ENCODE measurements at places on chromosomes 7 and 10.
A peak's percentile ranks its signal among the peaks of the same experiment; 100 is the strongest.

GRCh38 chr7:77791956-77792355, 6.3 kb downstream of the TMEM60 start:
- DNase-seq, result no peak

- DNase-seq, result no peak
These were observed 732.0 kb downstream of the XPNPEP1 start for GRCh38 chr10:109191341-109191740.

DNA sequence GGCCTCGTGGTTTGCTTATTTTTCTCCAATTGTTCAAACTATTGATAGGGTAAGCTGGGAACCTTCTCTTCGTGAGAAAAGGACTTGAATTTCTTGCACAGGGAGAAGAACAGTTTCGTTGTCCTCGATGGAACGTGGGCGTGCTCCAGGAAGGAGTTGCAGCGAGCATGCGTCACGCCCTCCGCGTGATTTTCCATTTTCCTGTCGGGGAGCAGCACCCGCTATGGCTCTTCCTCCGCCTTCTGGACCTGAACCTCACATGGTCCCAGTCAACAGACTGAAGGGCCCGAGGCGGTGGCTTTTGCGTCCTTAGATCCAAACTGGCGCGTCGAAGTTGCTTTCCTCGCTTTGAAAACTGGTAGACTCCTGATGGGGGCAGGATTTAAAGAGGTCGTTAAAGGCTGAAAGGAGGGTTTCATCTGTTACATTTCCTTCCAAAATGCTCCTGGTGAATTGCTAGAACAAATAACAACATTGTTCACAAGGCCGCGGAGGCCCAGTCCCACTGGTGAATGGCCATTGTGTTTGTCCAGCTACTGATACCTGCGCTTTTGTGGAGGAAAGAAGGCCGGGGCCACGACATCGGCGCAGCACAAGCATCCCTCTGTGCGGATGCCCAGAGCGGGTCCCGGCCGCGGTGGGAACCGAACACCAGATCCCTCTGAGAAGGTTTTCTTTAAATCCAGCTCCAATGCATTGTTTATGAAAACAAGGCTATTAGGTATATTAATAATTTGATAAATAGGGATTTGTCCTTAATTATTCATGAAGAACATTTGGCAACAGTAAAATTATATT, 75.9 kb downstream of the EBF3 start:
- no peak for DNase-seq

DNA sequence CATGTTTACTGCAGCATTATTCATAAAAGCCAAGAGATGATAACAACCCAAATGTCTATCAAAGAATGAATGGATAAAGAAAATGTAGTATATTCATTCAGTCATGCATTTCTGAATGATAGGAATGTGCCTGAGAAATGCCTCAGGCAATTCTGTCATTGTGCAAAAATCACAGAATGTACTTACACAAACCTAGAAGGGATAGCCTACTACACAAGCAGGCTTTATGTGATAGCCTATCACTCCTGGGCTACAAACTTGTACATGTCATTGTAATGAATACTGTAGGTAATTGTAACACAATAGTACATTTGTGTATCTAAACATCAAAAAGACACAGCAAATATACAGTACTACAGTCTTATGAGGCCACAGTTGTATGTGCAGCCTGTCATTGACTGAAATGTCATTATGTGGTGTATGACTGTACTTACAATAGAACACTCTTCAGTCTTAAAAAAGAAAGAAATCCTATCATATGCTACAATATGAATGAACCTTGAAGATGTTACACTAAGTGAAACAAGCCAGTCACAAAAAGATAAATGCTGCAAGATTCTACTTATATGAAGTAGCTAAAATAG, 141.8 kb upstream of the GPR22 start:
- no peak for DNase-seq

DNA sequence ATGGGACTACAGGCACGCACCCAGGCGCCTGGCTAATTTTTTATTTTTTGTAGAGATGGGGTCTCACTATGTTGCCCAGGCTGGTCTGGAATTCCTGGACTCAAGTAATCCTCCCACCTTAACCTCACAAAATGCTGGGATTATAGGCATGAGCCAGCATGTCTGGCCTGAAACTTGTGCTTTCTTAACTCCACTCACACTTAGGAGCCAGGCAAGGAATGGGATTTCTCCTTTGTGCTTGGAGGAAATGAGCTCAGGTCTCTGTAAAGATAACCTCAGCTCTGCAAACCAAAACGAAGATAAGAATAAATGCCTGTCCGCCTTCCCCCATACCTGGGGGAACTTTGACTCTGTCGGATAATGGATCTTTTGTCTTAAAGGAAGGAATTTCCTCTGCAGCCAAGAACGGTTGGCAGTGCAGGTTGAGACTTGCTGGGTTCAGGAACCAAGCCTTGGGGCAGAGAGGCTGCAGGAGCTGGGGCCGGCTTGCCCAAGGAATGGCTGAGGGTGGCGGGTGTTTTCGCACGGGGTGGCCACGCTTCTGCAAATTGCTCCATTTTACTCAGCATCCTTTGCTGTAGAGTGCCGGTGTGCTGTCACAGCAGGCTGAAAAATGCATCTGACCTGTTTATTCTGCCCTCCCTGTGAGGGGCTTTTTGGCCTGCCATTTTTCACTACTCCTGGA, 174.2 kb downstream of the KIAA1217 start:
- no peak for DNase-seq

- DNase-seq, result peak; percentile 97
These were observed at the start of gene SLC25A28 for GRCh38 chr10:99619851-99620710. Gene SLC25A28 (minus strand): TSS chr10:99620439. CDS start chr10:99620335, 104 bp downstream.

GRCh38 chr10:3902809-3903410, 117.9 kb upstream of the KLF6 start:
- DNase-seq, result no peak

DNA sequence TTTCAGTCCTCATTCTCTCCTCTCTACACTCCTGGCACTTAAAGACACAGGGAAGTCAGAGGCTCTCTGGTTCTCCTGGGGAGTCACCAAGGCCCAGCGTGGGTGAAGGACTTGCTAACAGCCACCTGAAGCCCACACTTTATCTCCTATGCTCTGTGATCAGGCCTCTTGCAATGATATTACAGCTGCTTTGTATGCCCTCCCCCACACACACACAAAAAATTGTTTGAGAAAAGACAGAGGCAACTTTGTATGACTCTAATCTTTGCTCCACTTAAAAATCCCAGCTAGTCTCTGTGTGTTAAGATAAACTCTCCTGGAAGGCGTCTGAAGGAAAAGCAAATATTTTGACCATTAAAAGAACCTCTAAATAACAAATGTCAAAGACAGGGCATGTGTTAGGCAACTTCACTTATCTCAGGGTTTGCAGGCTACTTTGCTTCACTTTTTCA, 507.2 kb downstream of the TNS3 start:
- no peak for DNase-seq

GRCh38 chr10:72020914-72021809, 57.0 kb downstream of the CHST3 start:
- DNase-seq, result no peak

GRCh38 chr10:77514870-77515269, 122.7 kb downstream of the KCNMA1 start:
- no peak for DNase-seq

- no peak for DNase-seq
These were observed 17.1 kb downstream of the MAGI2 start for GRCh38 chr7:79436378-79436777.

DNA sequence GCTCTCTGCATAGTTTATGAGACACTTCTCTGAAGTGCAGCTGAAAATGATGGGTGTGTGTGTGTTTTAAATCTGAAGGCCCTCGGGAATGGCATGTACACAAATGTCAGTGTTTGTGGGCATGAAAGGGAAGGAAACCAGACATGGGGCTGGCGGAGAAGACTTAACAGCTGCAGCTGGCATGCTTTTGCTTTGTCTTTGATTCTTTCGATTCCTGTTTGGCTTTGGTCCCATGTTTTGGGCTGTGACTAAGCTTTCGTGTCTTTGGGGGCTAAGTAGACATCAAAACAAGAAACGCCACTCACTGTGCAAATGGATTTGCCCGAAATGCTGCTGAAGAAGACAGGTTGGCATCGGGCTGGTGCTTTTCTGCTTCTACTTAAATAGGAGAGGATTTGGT, 179.3 kb downstream of the PFKFB3 start:
- no peak for DNase-seq

- DNase-seq, result no peak
These were observed 172.6 kb downstream of the TMEM178B start for GRCh38 chr7:141246426-141246825.

DNA sequence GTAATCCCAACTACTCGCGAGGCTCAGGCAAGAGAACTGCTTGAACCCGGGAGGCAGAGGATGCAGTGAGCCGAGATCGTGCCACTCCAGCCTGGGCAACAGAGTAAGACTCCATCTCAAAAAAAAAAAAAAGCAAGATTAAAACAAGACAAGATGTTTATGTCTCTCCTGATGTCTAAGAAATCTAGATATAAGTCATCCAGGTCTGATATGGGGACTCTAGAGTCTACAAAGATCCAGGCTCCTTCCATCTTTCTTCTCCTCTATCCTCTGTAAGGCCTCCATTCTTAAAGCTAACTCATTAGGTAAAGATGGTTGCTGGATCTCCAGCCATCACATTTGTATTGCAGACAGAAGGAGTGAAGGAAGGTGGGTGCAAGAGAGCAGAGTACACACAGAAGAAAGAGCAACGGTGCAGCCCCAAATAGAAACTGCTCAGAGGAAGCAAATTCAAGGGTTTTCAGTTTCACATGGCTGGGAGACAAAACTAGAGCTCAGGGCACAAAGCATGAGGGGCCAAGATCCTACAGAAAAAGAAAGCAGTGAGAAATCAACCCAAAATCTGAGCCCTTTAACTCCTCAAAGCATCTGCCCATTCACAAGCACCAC, 57.6 kb downstream of the USP6NL start:
- DNase-seq, result no peak

DNA sequence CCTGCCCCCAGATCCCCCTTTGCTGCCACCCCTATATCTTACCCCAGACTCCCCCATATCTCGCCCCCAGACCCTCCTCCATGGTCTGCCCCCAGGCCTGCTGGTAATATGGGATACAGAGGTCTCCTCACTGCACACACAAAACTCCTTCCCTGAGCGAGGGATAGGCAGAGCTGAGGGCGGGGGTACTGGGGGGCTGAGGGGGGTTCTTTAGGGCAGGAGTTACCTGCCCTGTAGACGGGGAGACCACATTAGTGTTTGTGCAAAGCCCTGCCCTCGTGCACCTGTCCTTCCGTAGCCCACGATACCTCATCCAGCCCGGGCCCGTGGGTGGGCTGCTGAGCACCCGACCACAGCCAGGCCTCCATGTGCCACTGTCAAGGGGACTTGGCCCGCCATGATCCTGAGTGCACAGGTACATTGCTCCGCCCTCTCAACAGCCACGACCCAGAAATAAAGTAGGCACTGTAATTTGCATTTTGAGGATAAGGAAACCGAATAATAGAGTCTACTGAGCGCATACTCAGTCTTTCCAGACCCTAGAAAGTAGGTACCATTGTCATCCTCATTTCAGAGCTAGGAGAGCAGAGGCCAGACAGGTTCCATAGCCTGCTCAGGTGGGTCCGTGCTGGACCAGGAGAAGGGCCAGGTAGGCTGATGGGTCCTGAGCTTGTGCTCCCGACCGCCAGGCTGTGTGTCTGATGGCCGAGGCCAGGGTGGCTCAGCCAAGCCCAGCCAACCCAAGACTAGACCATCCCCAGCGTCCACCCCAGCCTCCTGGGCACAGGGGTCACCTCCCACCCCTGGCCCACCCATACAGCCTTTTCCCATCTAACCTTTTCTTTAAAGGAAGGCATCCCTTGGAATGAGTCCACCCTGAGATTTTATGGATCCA, 115.2 kb downstream of the LHPP start:
- no peak for DNase-seq

GRCh38 chr7:25481891-25482290, 253.6 kb upstream of the NPVF start:
- no peak for DNase-seq

DNA sequence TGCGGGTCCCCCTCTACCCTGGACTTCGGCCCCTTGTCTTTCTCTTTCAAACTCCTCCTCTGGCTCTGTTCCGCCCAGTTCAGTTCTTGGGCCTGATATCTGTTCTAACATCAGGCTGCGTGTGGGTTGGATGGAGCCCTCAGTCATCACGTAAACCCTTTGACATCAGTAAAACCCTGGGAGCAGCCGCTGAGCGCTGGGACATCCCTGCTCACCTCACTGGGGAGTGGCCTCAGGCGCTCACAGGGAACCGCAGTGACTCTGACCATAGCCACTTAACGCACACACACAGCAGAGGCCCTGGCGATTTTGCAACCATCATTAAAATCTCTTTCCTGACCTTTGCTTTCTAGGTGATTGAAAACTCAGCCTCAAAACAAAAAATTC, 113.3 kb downstream of the CYTH3 start:
- no peak for DNase-seq

- no peak for DNase-seq
These were observed 151.7 kb upstream of the TAC1 start for GRCh38 chr7:97580205-97580604.

DNA sequence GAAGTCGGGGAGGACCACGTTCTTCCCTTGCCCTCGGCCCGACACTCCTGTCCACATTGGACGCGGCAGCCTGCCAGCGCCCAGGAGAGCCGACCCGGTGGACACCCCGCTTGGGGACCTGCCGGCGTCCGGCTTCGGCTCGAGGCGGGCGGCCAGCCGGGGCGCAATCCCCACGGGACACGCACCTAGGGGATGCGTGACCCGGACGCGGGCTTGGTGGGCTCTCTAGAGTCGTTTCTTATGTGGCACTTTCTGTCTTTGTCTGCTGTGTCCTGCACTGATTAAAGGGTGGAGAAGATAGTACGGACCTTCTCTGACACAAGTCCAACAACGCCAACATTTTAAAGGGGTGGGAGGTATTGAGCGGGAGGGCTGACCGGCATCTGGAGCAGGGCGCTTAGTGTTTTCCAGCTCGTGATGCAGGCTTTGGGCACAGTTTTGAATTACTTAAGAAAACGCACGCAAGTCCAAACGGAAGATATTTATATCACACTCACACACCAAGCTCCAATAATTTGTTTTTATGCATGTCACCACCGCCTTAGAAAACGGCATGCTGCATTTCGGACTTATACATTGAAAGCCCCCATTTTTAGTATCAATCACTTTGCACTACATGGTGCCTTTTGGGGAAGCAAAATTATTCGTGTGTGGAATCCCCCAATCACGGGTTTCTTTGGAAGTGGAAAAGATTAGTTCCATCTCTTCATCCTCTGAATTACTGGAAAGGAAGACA, 3.9 kb upstream of the SPAG6 start:
- no peak for DNase-seq

- no peak for DNase-seq
These were observed 20.3 kb downstream of the YWHAG start for GRCh38 chr7:76338298-76339084.

- no peak for DNase-seq
These were observed 24.1 kb upstream of the PROSER2 start for GRCh38 chr10:11798845-11799735.
